ENCODE measurements at places on chromosomes 12 and 14. TPM values are rescaled to one million over a fixed set of nuclear protein-coding genes. Genes with fewer than 3 reads are reported as not detected.

DNA sequence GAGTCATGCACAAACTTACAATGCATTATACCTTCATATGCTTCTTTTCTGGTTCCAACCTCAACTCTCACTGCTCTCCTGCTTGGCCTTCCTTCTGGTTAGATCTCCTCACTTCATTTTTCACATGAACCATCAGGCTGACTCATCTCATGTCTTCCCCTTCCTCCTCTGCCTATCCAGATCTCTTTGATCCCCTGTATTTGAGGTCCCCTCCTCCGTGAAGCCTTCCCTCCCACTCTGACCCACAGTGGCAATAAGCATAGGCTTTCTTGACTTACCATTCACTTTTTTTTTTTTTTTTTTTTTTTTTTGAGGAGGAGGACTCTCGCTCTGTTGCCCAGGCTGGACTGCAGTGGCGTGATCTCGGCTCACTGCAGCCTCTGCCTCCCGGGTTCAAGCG, 14.7 kb upstream of the ASIC1 start:
- no peak for DNase-seq

- DNase-seq, result no peak
These were observed 840 bp downstream of the DHRS7 start for GRCh38 chr14:60164404-60164711.

GRCh38 chr14:101505236-101505970, 55.9 kb upstream of the DIO3 start:
- no peak for DNase-seq

GRCh38 chr12:104733717-104734175, 224.3 kb downstream of the SLC41A2 start:
- no peak for DNase-seq

- peak; percentile 55 for DNase-seq
These were observed 51.8 kb downstream of the PPP1R36 start for GRCh38 chr14:64601571-64601970.

NXPH4 gene
- total RNA-seq, result 3.2 TPM

PDZRN4 gene
- 24.8 TPM for total RNA-seq

GALNT16 gene
- total RNA-seq, result 5.2 TPM

DNA sequence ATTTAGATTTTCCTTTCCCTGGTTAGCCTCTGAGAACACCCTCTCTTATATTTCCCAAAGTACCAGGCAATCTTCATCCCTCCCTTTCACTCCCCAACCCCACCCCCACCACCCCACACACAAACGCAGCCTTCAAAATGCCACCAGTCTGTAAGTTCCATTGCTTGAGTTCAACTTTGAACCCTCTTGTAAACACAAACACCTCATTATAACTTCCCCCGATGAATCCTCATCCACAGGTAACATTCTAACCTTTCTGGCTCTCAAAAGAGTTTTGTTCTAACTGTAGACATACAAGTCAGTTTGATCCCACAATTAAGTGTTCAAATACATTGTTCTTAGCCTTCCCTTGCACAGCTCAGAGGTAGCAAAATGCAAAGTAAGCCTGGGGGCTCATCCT, 199.4 kb upstream of the FOXN3 start:
- no peak for DNase-seq

GRCh38 chr14:55781046-55781445, 201.0 kb downstream of the KTN1 start:
- DNase-seq, result no peak

DNA sequence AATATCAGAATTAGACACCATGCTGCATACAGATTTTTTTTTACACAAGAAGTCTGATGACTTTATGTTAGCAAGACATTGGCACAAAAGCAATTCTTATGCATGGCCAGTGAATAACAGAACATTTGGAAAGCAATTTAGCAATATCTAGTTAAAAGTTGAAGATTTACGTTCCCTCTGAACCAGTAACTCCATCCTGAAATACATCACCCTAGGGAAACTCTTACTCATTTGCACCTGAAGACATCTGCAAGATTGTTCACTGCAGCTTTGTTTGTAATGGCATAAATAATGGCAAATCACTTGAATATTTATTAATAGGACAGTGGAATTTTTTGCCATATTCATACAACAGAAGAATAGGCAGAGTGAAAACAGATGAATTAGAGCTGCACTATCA, 670.0 kb upstream of the NOVA1 start:
- no peak for DNase-seq

GRCh38 chr12:11884706-11885105, 186.0 kb upstream of the BCL2L14 start:
- no peak for DNase-seq

DNA sequence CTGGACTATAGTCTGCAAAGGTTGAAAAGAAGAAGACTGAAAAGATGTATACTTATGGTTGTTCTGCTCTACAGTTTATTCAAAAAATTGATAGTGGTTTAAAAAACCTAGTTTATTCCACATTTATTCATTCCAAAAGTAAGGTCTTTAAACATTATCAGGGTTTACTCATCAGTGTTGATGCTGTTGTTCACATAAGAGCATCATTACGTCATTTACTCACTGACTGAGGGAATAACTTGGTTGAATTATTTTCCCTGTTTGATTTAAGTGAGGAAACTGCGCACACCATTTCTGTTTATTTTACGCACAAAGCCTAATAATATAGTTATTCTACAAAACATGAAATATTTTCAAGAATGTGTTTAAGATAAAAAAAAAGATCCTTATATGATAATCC, 303.1 kb upstream of the PRKD1 start:
- no peak for DNase-seq

GRCh38 chr12:124755801-124756148, 107.9 kb downstream of the SCARB1 start:
- no peak for DNase-seq

DNA sequence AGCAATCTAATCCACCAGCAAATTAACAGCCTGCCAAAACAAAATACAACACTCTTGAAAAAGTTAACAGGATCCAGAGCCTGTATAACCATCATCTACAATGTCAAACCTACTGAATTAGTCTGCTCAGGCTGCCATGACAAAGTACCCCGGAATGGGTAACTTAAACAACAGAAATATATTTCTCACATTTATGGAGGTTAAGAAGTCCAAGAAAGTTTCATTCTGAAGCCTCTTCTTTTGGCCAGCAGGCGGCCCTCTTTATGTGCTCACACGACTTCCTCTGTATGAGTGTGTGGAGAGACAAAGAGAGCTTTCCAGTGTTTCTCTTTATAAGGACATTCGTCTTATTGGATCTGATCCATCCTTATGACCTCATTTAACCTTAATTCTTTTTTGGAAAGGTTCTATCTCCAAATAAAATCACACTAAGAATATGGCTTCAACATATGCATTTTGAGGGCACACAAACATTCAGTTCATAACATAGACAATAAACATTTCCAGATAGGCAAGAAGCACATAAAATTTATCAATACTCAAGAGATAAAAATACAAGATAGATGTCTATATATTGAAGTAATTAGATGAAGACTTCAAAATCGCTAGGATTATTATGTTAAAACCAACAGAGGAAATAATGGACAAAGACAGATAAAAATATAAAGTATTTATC, 5.9 kb upstream of the RERG start:
- DNase-seq, result no peak

DNA sequence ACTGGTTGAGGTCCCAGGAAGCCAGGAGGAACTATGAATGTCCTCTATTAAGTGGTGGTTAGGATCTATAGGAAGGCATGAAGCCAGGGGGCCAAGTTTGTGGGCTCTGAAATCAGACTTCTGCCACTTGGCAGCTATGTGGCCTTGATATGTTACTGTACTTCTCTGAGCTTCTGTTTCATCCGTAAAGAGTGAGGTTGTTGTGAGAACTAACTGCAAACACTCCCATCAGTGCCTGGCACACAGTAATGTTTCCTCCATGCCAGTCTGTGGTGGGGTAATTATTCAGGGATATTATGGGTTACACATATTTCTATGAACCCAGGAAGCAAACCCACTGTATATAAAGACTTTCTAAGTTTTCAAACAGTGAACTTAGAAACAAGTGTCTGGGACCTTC, 57.4 kb downstream of the PLXNC1 start:
- DNase-seq, result no peak

DPY19L2 gene
- 9.6 TPM for total RNA-seq

DNA sequence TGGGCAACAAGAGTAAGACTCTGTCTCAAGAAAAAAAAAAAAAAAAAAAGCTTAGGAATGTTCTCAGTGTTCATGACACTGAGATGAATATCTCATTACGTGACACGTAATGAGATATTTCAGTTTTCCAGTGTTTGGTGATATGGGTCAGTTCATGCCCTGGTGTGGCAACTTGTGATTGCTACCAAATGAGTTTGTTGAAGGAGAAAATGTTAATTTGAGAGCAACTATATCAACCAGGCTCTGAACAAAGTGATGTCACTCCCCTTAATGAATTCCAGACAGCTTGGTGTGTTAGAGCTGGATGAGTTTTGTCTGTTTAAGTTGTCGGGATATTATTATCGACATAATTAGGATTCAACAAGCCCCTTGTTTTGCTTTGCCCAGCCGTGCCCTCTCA, 211.7 kb downstream of the DPF3 start:
- no peak for DNase-seq

DNA sequence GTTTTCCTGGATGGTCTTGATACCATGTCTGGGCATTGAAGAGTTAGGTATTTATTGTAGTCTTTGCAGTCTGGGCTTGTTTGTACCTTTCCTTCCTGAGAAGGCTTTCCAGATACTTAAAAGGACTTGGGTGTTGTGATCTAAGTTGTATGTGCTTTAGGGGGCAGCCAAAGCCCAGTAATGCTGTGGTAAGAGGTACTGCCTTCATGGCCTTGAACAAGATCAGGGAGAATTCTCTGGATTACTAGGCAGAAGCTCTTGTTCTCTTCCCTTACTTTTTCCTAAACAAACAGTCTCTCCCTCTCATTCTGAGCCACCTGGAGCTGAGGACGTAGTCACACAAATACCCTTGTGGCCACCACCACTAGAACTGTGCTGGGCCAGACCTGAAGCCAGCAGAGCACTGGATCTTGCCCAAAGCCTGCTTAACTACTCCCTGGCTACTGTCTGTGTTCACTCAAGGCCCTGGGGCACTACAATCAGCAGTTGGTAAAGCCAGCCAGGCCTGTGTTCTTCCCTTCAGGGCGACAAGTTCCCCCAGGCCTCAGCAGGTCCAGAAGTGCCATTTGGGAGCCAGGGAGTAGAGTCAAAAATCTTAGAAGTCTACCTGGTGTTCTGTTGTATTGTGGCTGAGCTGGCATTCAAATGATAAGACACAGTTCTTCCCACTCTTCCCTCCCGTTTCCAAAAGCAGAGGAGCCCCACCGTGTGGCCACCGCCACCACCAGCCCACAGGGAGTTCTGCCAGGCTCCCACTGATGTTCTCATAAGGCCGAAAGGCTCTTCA, 11.4 kb downstream of the PRORP start:
- no peak for DNase-seq

- DNase-seq, result no peak
These were observed 4.5 kb downstream of the E2F7 start for GRCh38 chr12:77060883-77061240.

SLC38A2 gene
- 352 TPM for total RNA-seq

WNT5B gene
- total RNA-seq, result 7.6 TPM

GRCh38 chr14:77091518-77091917, 6.5 kb upstream of the CIPC start:
- DNase-seq, result no peak

GRCh38 chr12:27667540-27667939, 28.7 kb upstream of the REP15 start:
- DNase-seq, result no peak

DNA sequence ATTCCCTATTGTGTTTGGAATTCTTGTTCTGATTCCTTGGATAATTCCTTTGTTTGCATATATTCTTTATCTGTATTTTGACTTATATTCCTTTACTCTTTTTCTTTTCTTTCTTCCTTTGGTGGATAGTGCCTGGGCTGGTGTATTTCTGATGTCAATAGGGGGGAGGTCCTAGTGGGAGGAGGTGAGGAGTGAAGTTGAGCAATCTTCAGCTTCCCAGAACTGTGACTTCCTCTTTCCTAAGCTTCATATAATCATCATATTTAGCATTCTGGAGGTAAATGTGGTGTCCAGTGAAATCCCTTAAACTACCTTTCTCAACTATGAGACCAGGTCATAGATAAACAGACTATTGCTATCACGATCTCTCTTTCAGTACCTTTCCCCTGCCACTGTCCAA, 29.6 kb upstream of the TBPL2 start:
- no peak for DNase-seq

GRCh38 chr12:111168009-111168900, 200.6 kb downstream of the PHETA1 start:
- DNase-seq, result no peak

GRCh38 chr14:24313913-24314312, 2.6 kb downstream of the LTB4R start:
- DNase-seq, result no peak

TCL1A gene
- total RNA-seq, result not detected

- DNase-seq, result no peak
These were observed 8.0 kb downstream of the AGAP2 start for GRCh38 chr12:57730336-57731067.

DNA sequence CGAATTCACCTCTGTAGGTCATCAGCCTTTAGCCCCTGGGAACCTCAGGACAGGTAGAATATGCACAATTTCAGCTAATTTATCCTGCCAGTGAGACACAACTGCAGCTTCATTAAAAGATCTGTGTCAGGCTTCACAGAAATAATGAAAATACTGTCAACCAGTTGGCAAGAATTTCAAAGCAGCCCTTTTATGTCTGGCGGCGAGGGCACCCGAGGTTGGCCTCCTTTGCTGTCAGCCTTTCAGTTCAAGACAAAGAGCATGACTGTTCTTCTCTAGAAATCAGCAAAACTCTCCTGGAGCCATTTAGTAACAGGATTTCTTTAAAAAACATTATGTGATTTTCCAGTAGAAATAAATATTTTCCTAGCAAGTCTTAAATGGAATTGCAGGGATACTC, 75.9 kb downstream of the BBS10 start:
- no peak for DNase-seq

DNA sequence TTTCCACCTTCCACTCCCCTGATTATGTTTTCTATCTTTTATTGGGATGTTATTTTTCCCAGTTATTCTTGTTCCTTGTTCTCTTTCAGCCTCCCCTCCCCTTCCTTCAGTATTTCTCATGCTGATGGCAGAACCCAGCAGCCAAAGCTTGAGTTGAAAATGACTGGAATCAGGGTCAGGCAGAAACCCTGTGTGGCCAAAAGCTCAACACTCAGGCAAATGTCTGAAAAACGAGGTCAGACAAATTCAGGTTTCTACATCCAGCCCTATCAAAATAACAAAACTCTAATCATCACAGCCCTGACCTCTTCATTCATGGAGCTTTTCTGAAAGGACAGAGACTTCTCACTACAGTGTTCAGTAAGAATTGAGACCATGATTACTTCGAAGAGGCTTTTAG, 134.6 kb downstream of the PTPRR start:
- no peak for DNase-seq

DNA sequence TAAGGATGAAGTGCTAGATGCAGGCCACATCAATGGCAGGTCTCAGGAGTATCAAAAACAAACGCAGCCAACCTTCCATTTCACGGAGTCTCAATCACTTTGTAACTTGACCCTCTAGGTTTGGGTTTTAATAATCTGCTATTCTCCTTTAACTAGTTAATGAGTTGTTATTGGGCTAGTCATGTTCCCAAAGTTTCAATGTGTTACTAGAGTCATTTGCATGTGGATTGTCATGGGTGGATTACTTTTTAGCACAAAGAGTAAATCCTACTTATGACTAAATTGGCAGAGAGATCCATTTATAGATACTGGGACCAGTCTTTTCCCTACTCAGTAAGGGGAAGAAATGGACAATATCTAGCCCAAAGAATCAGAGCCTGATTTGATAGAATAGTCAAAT, 151.0 kb downstream of the BCAT1 start:
- no peak for DNase-seq

- no peak for DNase-seq
These were observed 37.7 kb upstream of the FOXJ2 start for GRCh38 chr12:7994731-7995205.

- DNase-seq, result no peak
These were observed 141.9 kb downstream of the KIF26A start for GRCh38 chr14:104280085-104280901.

SERPINA10 gene
- total RNA-seq, result not detected

Measured in vagina (tissue), 2 donors.